Endothelial cell of umbilical vein (primary cell): ENCODE measurements at places on chromosomes 12 and 14.

GRCh38 chr12:4134448-4135263 lies 138.9 kb upstream of the CCND2 start:
- no peak for DNase-seq

DNA sequence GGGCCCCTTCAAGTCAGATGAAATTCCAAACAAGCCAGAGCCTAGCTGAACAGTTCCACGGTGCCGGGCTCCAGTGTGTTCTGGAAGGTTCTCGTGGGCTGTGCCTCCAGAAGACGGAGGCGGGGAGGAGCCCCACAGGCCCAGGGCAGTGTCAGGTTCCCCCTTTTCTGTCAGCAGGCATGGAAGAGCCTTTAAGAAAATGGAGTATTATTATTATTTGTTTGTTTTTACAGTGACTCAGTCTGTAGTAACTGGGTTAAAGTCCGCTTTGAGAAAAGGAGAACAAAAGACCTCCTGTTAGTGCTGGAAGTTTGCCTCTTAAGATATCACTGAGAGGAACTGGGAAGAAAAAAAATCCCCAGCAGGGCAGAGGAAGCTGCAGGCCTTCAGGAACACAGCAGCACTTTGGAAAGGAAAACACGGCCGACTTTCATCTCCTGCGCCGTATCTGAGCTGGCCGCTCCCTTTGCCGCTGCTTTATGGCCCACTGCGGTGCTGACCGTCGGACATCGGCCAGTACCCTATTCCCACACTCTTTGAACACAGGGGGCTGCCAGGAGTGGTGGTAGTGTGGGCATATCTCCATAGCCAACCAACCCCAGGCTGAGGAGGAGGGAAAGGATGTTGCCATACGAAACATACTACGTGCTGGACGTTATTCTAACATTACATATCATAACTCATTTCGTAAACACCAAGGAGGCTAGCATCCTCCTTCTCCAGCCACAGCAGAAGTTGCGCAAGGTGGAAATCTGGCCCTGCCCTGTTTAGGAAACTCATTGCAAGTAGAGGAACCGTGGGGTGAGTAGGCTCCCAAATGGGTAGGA lies 194.0 kb downstream of the ZFP36L1 start:
- peak; percentile 97 for DNase-seq

DNA sequence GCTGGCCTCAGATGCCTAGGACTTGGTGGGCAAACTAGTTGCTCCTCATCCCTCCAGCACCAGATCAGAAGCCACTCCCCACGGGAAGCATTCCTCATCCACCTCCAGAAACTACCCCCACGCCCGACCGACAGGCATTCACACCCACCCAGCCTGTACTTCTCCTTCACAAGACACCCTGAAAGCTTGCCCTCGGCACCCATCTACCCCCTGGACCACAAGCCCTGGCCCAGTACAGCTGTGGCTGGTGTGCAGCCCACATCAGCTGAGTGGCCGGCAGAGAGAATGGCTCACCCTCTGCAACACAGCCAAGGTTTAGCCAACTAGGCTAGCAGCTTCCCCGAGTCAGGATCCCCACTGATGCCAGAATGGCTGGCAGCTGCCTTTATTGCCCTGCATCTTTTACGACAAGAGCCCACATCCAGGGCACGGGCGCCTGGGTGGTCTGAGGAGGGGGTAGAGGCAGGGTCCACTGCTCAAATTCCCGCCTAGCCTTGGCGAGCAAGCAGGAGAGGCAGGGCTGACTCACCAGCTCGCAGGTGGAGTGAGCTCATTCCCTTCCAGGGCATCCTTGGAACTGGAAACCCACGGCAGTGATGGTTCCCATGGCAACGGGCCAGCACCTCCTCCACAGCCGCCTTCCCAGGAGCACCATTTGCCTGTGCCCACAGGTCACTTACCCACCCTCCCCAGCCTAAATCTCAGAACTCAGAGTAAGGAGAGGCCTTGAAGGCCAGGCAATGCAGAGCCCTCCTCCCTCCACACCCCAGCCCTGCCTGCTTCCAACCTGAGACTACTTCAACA lies 17.1 kb downstream of the ACTN1 start:
- peak; percentile 44 for DNase-seq

DNA sequence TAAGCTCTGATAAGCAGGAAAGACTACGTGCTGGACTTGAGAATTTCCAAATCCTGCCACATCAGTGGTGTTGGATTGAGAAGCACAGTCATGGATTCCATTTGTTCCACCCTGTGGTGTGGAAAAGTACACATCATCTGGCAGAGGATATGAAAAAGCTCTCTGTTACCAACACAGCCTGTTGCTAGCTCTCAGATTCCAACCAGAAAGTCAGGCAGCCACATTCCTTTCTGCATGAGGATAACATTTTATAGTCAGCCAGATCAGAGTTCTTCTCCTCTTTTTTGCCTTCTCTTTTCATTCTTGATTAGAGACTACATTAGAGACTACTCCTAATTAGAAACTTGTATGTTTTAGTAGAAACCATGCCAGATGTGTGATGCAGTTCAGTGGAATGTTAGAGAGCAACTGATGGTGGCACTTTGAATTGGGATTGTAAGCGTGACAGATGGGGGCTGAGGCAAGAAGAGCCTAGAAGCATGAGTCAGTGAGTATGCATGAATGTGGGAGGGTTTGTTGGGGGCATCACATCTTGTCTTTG lies 61.2 kb upstream of the STXBP6 start:
- no peak for DNase-seq

GRCh38 chr12:59085690-59086089 lies 165.4 kb upstream of the LRIG3 start:
- peak; percentile 33 for DNase-seq

- no peak for DNase-seq
These were observed 545.2 kb upstream of the MGAT4C start for GRCh38 chr12:86801439-86801838.

- DNase-seq = peak; percentile 39
These were observed 1.8 kb downstream of the ALX1 start for GRCh38 chr12:85281636-85282312.

DNA sequence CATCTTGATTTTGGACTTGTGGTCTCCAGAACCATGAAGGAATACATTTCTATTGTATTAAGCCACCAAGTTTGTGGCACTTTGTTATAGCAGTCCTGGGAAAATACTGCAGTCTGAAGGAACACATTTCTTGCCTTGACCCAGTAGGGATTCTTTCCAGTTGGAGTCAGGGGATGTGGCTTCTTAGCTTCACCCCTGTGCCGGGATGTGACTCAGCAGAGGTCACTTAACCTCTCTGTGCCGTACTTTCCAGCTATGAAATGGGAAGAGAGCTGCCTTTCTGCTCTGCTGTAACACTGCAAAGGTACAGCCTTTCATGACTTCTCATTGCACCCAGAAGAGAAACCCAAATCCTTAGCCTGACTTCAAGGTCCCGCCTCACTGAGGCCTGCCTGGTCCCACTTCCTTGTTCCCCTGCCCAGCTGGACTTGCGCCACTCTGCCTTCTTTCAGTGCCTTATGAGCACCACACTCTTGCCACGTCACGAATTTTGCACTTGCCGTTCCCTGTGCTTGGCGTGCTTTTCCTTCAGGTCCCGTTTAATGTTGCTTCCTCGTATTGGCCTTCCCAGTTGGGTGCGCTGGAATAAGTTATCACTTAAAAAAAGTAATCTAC lies 24.2 kb downstream of the CHST11 start:
- peak; percentile 80 for DNase-seq
